Fibroblast of the aortic adventitia (primary cell): ENCODE measurements at places on chromosomes 4 and X. TPM values are rescaled to one million over a fixed set of nuclear protein-coding genes. Genes with fewer than 3 reads are reported as not detected.

- DNase-seq = peak; percentile 76
Observed at GRCh38 chr4:166594326-166594946, 639.9 kb downstream of the SPOCK3 start.

RPS6KA6 gene
- 4.2 and 7.0 TPM in 2 replicates for total RNA-seq

- no peak for DNase-seq
Observed at GRCh38 chr4:126466848-126467247, 1152.1 kb downstream of the FAT4 start.

DNA sequence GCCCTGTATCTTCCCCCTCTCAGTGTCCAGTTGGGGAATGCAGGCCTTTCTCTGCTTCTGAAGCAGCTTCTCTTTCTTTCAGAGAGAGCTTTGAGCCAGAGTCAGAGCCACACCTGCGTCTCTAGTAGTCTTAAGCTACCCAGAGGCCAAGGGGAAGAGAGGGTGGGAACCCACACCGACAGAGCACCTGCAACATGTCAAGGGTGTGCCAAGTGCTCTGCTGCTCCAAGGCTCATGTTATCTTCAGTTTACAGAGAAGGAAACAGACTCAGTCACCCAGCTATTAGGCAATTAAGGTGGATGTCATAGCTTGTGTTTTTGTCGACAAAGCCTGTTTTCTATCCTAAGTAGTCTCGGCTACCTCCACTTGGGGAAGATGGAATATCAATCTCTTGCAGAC is 22.7 kb upstream of the RNF212 start:
- DNase-seq = peak; percentile 10

HSPA4L gene
- total RNA-seq = 10.7 and 10.9 TPM in 2 replicates

GRCh38 chr4:101596781-101597552 is 193.6 kb upstream of the BANK1 start:
- DNase-seq = no peak

ZNF185 gene
- total RNA-seq = 1.1 and 4.7 TPM in 2 replicates

DNA sequence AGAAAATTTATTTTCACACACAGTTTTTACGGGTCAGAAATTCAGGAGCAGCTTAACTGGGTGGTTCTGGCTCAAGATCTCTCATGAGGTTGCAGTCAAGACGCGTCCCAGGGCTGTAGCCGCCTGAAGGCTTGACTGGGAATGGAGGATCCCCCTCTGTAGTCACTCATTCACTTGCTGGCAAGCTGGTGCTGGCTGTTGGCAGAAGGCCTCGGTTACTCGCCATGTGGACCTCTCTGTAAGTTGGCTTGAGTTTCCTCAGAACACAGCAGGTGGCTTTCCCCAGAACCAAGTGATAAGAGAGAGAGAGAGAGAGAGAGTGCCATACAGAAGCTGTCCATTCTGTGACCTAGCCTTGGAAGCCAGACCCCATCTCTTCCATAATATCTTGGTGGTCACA is 132.8 kb downstream of the DCLK2 start:
- no peak for DNase-seq

GRCh38 chrX:106170318-106170717 is 2.2 kb downstream of the PWWP3B start:
- peak; percentile 4 for DNase-seq

P2RY4 gene
- 0.09 and 0.41 TPM in 2 replicates for total RNA-seq
